Tibial nerve (tissue), 4 donors: ENCODE measurements at places on chromosomes 4 and X.

GRCh38 chr4:23614284-23614892 is 275.5 kb downstream of the PPARGC1A start:
- H3K27ac ChIP-seq: no peak overlapping the region
- no peak for DNase-seq
- H3K4me3 ChIP-seq: no peak overlapping the region
- H3K27me3 ChIP-seq: no peaks in the 10 kb centered on the region
- no peaks in the 10 kb centered on the region for H3K4me1 ChIP-seq

- H3K36me3 ChIP-seq: no peaks in the 10 kb centered on the region
- peak overlapping the region; percentile 22 for H3K27ac ChIP-seq
- peaks cover 16% of the 10 kb centered on the region for H3K4me1 ChIP-seq
- H3K4me3 ChIP-seq: no peak overlapping the region
These were observed 11.8 kb upstream of the KIAA0232 start for GRCh38 chr4:6770581-6771228.

- H3K4me3 ChIP-seq: no peak overlapping the region
- H3K27ac ChIP-seq: no peak overlapping the region
- H3K27me3 ChIP-seq: no peaks in the 10 kb centered on the region
- H3K4me1 ChIP-seq: no peaks in the 10 kb centered on the region
- no peak for DNase-seq
These were observed 57.3 kb upstream of the PRSS12 start for GRCh38 chr4:118410138-118410537.

- no peaks in the 10 kb centered on the region for H3K27me3 ChIP-seq
- no peaks in the 10 kb centered on the region for H3K36me3 ChIP-seq
- H3K27ac ChIP-seq: no peak overlapping the region
- DNase-seq: no peak
- H3K4me1 ChIP-seq: no peaks in the 10 kb centered on the region
- no peak overlapping the region for H3K4me3 ChIP-seq
These were observed 619.2 kb downstream of the RAPGEF2 start for GRCh38 chr4:159722052-159722451.

DNA sequence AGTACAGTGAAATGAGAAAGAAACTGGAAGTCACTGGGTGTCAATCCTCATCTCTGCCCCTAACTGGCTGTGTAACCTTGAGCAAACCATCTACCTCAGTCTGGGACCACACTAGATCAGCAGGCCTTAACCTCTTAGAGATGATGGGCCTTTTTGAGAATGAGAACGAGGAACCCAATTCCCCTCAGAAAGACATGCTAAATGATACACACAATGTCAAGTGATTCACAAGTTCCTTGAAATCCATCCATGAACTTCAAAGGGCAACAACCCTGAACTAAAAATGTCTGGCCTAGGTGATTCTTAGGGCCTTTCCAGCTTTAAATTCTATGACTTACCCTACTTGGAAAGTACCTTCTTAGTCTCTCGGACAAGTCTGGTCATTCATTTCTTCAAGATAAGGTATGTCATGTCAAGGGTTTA is 47.4 kb downstream of the ACSL4 start:
- no peak for DNase-seq
- no peak overlapping the region for H3K27ac ChIP-seq
- no peaks in the 10 kb centered on the region for H3K4me1 ChIP-seq
- H3K36me3 ChIP-seq: no peaks in the 10 kb centered on the region
- H3K4me3 ChIP-seq: no peak overlapping the region

- no peaks in the 10 kb centered on the region for H3K4me1 ChIP-seq
- DNase-seq: no peak
- no peaks in the 10 kb centered on the region for H3K36me3 ChIP-seq
- no peak overlapping the region for H3K27ac ChIP-seq
- H3K4me3 ChIP-seq: no peak overlapping the region
These were observed 1.8 kb upstream of the HGFAC start for GRCh38 chr4:3440011-3440410.

DNA sequence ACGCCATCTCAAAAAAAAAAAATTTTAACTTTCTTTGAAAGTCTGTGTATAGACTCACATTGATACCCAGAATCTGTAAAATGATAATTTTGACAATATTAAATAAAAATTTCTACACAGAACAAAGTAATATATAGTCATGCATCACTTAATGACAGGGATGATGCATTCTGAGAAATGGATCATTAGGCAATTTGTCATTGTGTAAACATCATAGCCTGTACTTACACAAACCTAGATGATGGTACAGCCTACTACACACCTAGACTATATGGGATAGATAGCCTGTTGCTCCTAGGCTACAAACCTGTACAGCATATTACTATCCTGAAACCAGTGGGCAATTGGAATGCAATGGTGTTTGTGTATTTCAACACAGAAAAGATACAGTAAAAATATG is 107.7 kb downstream of the BLTP1 start:
- H3K36me3 ChIP-seq: peaks cover 28% of the 10 kb centered on the region
- no peak overlapping the region for H3K27ac ChIP-seq
- H3K4me3 ChIP-seq: no peak overlapping the region
- no peaks in the 10 kb centered on the region for H3K27me3 ChIP-seq
- H3K4me1 ChIP-seq: no peaks in the 10 kb centered on the region
- DNase-seq: no peak

- no peaks in the 10 kb centered on the region for H3K36me3 ChIP-seq
- no peak overlapping the region for H3K4me3 ChIP-seq
- DNase-seq: no peak
- no peak overlapping the region for H3K27ac ChIP-seq
- H3K4me1 ChIP-seq: no peaks in the 10 kb centered on the region
These were observed 218.1 kb upstream of the GK2 start for GRCh38 chr4:79626101-79626500.

- no peaks in the 10 kb centered on the region for H3K27me3 ChIP-seq
- no peak overlapping the region for H3K4me3 ChIP-seq
- DNase-seq: no peak
- H3K36me3 ChIP-seq: no peaks in the 10 kb centered on the region
- H3K4me1 ChIP-seq: no peaks in the 10 kb centered on the region
- no peak overlapping the region for H3K27ac ChIP-seq
These were observed 32.3 kb downstream of the MCUB start for GRCh38 chr4:109592367-109592766.

DNA sequence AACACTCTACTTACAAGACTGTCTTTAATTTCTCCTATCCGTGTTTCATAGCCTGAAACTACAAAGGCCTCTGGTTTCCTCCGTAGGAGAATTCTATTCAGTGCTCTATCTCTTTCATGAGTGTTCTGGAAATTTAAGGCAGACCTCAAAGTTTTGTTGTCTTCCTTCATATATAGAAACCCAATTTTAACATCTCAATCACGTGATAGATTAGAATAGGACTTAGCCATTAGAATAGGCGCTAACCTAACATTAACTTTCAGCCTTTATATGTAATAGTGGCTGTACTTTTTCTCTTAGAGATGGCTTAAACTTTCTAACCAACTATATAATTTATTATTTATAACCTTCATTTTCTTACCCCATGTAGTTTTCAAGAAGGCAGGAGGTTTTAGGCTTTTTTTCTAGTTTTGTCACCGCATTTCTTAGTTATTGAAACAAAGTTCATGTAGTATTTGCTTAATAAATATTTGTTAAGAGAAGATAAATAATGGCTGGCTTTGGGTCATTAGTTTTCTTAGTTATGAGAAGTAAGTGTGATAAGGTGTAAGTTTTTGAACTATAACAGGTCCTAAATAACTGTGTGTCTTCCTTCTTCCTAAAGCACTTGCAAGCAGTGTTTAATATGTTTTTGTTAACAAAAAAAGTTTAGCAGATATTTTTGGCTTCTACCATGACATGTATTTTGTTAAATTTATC is 1504.6 kb upstream of the ADGRL3 start:
- no peak overlapping the region for H3K27ac ChIP-seq
- H3K4me1 ChIP-seq: no peaks in the 10 kb centered on the region
- H3K4me3 ChIP-seq: no peak overlapping the region
- no peaks in the 10 kb centered on the region for H3K36me3 ChIP-seq

- H3K27me3 ChIP-seq: no peaks in the 10 kb centered on the region
- no peak for DNase-seq
- no peaks in the 10 kb centered on the region for H3K36me3 ChIP-seq
- no peak overlapping the region for H3K4me3 ChIP-seq
These were observed 325.0 kb downstream of the EVC2 start for GRCh38 chr4:5383191-5383980.

- H3K4me3 ChIP-seq: no peak overlapping the region
- H3K36me3 ChIP-seq: peaks cover 13% of the 10 kb centered on the region
- H3K27me3 ChIP-seq: no peaks in the 10 kb centered on the region
- DNase-seq: no peak
These were observed 9.0 kb downstream of the UBE2K start for GRCh38 chr4:39706741-39707511.

GRCh38 chr4:80199004-80199560 is 1.8 kb downstream of the PRDM8 start:
- no peak for DNase-seq
- no peak overlapping the region for H3K27ac ChIP-seq
- H3K27me3 ChIP-seq: peaks cover 56% of the 10 kb centered on the region
- H3K36me3 ChIP-seq: no peaks in the 10 kb centered on the region
- H3K4me3 ChIP-seq: no peak overlapping the region

- H3K4me3 ChIP-seq: no peak overlapping the region
- H3K27me3 ChIP-seq: no peaks in the 10 kb centered on the region
- no peaks in the 10 kb centered on the region for H3K4me1 ChIP-seq
- no peak overlapping the region for H3K27ac ChIP-seq
These were observed 34.8 kb upstream of the RAP1GDS1 start for GRCh38 chr4:98226396-98226795.

GRCh38 chrX:25523574-25524540 is 508.1 kb upstream of the ARX start:
- no peaks in the 10 kb centered on the region for H3K4me1 ChIP-seq
- H3K36me3 ChIP-seq: no peaks in the 10 kb centered on the region
- DNase-seq: no peak
- no peaks in the 10 kb centered on the region for H3K27me3 ChIP-seq
- H3K27ac ChIP-seq: no peak overlapping the region
- no peak overlapping the region for H3K4me3 ChIP-seq

- H3K4me3 ChIP-seq: no peak overlapping the region
- no peaks in the 10 kb centered on the region for H3K27me3 ChIP-seq
- DNase-seq: no peak
- no peaks in the 10 kb centered on the region for H3K4me1 ChIP-seq
These were observed 855.1 kb downstream of the GLUD2 start for GRCh38 chrX:121902463-121902862.

DNA sequence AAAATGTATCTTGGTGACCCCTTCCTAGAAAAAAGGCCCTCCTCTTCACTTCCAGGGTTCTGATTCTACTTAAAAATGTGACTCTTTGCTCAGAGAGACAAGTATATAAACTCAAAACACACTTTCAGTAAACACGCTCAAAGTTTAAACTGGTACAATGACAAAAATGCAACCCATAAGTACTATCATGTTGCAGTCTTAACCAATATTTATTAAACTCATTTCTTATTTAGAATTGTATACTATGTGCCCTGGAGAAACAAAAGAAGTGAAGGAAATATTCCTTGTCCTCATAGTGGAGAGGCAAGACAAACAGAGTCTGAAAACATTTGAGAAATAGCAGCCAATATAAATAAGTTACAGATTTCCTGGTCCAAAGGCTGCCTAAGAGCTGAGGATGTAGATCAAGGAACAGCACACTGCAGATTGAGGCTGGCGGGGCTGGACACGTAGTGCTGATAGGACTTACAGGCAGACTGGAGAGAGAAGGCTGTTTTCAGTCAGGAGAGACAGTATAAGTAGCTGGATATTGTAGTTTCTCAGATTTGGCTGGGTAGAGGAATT is 39.1 kb upstream of the ANXA3 start:
- no peak for DNase-seq
- no peaks in the 10 kb centered on the region for H3K36me3 ChIP-seq
- H3K4me3 ChIP-seq: no peak overlapping the region
- no peaks in the 10 kb centered on the region for H3K4me1 ChIP-seq
- H3K27ac ChIP-seq: no peak overlapping the region
- H3K27me3 ChIP-seq: no peaks in the 10 kb centered on the region

GRCh38 chrX:18929775-18930174 is 54.1 kb downstream of the PHKA2 start:
- no peak for DNase-seq
- H3K4me1 ChIP-seq: no peaks in the 10 kb centered on the region
- H3K27ac ChIP-seq: no peak overlapping the region

- H3K27me3 ChIP-seq: no peaks in the 10 kb centered on the region
- H3K4me1 ChIP-seq: no peaks in the 10 kb centered on the region
- no peak overlapping the region for H3K4me3 ChIP-seq
- DNase-seq: no peak
These were observed 125.6 kb downstream of the PHF8 start for GRCh38 chrX:53918702-53919101.

DNA sequence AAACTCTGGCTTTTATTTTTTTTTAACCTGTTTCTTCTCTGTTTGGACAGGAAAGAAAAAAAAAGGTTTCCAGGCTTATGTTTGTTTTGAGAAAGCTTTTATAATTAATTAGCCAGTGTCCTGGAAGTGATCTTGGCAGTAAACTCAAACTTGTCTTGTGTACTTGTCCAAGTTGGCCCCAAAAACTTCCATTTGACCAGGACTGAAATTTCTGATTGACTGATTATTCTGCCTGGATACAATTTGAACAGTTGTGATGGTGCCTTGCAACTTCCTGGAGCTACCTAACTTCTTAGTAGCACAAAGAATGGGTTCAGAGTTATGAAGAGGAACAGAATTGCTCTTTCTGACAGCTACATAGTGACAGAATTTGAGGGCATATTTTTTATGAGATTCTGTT is 62.0 kb downstream of the SLC4A4 start:
- no peaks in the 10 kb centered on the region for H3K4me1 ChIP-seq
- no peak for DNase-seq
- H3K36me3 ChIP-seq: no peaks in the 10 kb centered on the region
- H3K4me3 ChIP-seq: no peak overlapping the region
- no peak overlapping the region for H3K27ac ChIP-seq
- no peaks in the 10 kb centered on the region for H3K27me3 ChIP-seq

- H3K27ac ChIP-seq: no peak overlapping the region
- no peaks in the 10 kb centered on the region for H3K27me3 ChIP-seq
- DNase-seq: no peak
- H3K4me1 ChIP-seq: no peaks in the 10 kb centered on the region
- H3K36me3 ChIP-seq: no peaks in the 10 kb centered on the region
These were observed 16.7 kb upstream of the PSAPL1 start for GRCh38 chr4:7451434-7451789.

- H3K36me3 ChIP-seq: no peaks in the 10 kb centered on the region
- H3K27me3 ChIP-seq: no peaks in the 10 kb centered on the region
- H3K4me1 ChIP-seq: no peaks in the 10 kb centered on the region
- no peak overlapping the region for H3K4me3 ChIP-seq
- no peak for DNase-seq
These were observed 9.8 kb downstream of the EREG start for GRCh38 chr4:74374561-74375327.

GRCh38 chrX:132908891-132909290 is 49.5 kb downstream of the HS6ST2 start:
- no peak overlapping the region for H3K4me3 ChIP-seq
- no peak for DNase-seq
- H3K27ac ChIP-seq: no peak overlapping the region
- no peaks in the 10 kb centered on the region for H3K36me3 ChIP-seq
- no peaks in the 10 kb centered on the region for H3K4me1 ChIP-seq

DNA sequence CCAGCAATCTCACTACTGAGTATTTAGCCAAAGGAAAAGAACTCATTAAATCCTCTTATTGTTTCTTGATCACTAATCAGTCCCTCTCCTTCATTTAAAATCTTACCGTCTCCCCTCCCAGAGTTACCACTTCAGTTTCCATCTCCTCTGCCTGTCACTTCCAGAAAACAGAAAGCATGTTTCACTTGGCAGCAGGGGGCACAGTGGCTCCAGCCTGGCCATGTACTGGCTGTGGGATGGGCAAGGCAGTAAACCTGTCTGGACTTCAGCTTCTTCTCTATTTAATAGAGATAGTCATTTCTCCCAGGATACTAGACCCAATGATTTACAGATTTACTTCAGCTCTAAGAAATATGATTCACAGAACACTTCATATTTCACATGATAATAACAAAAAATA is 63.2 kb downstream of the CD40LG start:
- peaks cover 5% of the 10 kb centered on the region for H3K27me3 ChIP-seq
- H3K36me3 ChIP-seq: peaks cover 9% of the 10 kb centered on the region
- no peak overlapping the region for H3K27ac ChIP-seq
- peak; percentile 35 for DNase-seq
